ENCODE measurements at places on chromosomes 13 and 19.

- no peak for DNase-seq
Measured at GRCh38 chr19:29944390-29945012, 2.5 kb downstream of the URI1 start.

DNA sequence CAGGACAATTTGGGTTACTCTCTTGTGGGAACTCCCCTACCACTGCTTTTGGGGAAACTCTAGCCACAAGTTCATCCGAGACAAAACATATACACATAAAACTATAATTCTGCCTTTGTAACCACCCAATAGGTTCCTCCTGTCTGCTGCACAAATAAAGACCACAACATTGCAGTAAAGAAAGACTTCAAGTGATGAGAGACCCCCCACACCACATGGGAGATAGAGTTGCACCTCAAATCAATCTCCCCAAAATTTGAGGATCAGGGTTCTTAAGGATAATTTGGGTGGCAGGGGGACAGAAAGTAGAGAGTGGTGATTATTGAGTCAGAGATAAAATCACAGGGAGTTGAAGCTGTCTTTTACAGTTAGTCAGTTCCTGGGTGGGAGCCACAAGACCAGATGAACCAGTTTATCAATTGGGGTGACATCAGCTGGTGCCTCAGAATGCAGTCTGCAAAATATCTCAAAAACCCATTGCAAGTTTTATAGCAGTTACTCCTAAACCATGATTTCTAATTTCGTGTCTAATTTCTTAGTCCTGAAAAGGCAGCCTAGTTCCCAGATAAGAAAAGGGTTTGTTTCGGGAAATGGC lies 1348.5 kb downstream of the PCDH9 start:
- DNase-seq = no peak

- no peak for DNase-seq
Measured at GRCh38 chr19:54959840-54960239, 6.3 kb upstream of the NLRP2 start.

DNA sequence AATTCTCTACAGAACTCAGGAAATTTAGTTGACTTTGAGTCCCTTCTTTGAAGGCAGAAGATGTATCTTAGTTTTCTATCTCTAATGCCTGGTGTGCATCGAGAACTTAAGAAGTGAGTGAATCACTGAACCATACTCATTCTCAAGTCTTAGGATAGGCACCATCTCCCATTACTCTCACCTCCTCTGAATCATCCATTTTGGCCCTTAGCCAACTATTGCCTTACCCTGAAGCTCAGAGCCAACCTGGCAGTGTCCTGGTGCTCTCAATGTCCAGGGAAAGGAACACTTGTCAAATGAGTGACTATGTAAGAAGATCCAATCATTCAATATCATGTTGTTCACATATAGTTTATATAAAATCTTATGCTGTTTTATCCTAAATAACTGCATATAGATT lies 146.6 kb downstream of the RGCC start:
- no peak for DNase-seq

DNA sequence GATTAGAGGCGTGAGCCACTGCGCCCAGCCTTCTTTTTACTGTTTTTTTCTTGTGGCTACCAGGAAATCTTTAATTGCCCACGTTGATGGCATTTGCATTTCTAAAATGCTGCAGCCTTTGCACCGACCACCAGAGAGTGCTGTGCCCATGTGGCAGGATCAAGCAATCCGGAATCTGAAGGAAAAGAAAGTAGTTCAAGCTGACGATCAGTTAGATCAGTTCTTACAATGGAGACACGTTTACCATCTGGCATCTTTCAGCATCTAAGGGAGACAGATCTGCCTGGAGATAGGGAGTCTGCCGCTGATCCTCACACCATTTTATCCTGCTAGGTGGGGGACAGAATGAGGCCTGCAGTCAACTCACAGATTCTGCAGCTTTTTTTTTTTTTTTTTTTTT lies 19.9 kb downstream of the TINCR start:
- peak; percentile 38 for DNase-seq

DNA sequence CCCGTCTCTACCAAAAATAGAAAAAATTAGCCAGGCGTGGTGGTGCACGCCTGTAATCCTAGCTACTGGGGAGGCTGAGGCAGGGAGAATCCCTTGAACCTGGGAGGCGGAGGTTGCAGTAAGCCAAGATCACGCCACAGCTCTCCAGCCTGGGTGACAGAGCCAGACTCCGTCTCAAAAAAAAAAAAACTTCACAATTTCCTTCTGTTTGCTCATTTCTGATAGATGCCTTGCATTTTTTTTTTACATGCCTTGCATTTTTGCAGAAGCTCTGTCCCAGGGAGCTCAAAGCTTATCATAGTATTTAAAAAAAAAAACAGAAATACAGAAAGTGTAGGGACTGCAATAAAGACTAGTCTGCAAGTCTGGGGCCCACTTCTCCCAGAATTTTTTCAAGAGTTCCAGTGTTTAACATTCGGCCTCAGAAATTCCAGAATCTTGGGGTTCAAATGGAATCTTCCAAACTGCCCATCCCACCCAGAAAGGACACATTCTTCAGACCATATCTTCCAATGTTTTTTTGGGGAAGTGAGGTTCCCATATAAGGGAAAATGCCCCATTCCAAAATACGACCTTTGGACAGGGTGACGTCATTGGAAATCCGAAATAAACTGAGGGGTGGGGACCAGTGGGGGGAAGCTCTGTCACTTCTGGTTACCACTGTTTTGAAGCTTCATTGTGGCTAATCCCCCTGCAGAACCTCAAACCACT lies 17.2 kb upstream of the RAB8A start:
- no peak for DNase-seq

- no peak for DNase-seq
Measured at GRCh38 chr13:112999414-113000177, 30.6 kb downstream of the MCF2L start.
